Activated CD4-positive, alpha-beta memory T cell treated with anti-CD3 and anti-CD28 coated beads, Interleukin-2, amount 10 ng/mL, durations not matched to agents 7 days and 5 days (primary cell): ENCODE measurements at places on chromosomes 5 and 9.

GRCh38 chr5:58455066-58455465 lies 4.8 kb downstream of the PLK2 start:
- DNase-seq = no peak

DNA sequence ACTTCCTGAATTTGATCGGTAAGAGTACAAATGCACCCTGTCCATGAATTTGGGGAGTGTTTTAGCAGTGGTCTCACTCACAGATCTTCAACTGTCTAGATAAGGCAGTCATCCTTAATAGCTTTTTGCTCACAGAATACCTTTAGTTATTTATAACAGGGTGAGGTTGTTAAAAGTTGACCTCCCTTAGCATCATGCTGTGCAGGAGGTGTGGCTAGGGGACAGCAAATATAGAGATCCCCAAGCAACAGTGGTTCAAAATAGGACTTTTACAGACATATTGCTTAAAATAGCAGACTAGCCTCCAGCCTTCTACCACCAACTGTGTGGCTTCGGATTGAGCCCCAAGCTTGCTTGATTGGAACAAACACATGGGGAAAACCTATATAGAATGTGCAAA lies 724.4 kb downstream of the TLE1 start:
- no peak for DNase-seq

- no peak for DNase-seq
These were observed 57.8 kb upstream of the RAI14 start for GRCh38 chr5:34598177-34598794.

- DNase-seq = no peak
These were observed 156.2 kb upstream of the S1PR3 start for GRCh38 chr9:88835038-88835466.

DNA sequence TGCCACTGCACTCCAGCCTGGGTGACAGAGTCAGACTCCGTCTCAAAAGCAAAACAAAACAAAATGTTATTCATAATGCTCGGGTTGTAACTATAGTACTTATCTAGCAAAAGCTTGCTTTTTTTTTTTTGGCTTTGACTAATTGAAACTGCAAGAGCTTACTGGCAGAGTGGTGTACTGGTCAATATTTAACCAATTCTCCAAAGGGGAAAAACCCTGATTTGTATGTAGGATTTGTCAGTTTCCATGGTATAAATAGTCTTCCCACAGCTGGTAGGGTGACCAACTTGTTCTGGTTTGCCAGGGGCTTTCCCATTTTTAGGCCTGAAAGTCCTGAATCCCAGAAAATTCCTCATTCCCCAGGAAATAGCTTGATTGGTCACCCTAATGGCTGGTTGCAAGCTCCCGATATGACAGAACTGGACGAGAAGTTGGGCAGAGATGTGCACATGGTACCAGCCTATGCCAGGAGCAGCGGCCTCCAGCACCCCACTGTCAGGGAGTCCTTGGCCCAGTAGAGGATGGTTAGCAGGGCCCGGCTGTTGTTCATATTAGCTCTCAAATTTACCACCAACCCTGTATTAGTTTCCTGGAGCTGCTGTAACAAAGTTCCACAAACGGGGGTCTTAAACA lies 58.0 kb downstream of the FXN start:
- no peak for DNase-seq
